Stimulated activated CD8-positive, alpha-beta memory T cell treated with anti-CD3 and anti-CD28 coated beads, Interleukin-7, amount 100 ng/mL, for 1 hour (primary cell): ENCODE measurements at places on chromosomes 7 and 10.

GRCh38 chr10:133590970-133591359 is 25.6 kb upstream of the SYCE1 start:
- no peak for DNase-seq

DNA sequence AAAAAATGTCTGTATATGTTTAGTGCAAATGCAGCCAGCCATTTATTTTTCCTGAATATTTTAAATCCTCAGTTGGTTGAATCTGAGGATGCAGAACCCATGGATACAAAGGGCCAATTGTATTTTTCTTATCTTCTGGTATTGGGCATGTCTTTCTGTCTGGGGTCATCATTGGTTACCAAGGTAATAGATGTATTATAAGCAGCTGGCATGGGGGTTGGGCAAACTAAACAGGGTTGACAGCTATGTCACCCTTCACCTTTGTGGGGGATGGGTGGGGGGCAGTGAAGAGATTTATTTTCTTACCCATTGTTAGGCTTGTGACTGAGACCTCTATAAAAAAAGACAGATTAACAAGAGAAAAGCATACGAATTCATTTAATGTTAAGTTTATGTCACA is 38.8 kb downstream of the CDHR3 start:
- no peak for DNase-seq

DNA sequence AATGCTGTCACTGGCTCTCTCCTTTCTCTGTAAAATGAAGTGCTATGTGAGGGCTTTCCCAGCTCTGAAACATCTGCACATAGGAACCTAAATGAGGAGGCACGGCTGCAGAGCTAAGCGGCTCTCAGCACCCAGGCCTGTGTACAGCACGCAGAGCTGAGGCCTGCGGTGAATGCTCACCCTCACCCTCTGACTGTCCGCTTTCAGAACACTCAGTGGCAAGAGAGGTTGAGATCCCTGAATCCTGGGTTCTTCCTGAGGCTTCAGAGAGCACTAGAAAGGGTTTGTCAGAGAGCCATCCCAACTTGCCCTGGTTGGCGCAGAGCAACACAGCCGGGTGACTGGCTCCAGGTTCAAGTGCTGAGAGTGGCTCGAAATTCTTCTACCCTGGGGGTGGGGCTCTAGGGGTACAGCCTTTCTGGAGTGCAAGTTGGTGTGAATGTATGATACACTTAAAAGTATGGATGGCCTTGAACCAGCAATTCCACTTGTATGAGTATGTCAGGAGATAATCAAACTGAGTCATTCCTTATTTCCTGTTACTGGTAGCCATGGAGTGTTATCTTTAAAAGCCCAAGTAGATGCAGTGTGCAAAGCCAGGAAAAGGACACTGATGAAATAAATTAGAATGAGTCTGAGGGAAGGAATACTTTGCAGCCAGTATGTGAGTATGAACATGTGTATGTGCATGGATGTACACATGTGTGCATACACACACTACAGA is 1.7 kb upstream of the CCDC201 start:
- DNase-seq = no peak

- no peak for DNase-seq
Measured at GRCh38 chr10:88820748-88821401, 18.3 kb downstream of the LIPM start.

DNA sequence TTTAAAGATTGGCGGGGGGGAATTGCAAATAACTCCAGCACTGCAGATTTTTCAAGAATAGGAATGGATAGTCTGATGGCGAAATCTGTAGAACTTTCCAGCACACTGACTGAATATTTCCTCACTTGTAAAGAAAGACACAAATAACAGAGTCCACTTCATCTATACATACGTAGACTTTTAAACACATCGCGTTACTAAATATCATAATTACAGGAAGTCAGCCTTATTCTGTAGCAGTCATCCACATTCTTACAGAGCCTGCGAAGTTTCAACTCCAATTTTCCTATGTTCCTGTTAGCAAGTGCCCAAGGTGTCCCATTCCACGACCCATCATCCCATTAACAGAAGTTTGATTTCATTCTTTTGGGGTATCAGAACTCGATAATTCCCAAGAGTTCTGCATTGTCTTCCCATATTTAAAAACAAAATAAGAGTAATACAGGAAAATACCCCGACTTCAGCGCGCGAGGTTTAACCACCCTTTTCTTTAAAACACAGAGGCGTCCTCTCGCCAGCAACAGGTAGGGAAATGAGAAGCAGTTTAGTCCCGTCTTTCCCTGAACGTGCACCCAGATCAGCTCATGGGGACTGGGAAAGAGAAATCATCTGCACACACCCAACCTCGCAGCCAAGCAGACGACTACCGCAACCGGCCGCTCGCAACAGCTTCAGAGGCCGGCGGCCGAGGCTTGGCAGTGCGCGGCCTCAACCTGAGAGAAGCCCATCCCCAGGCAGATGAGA is 880 bp downstream of the HERC4 start:
- no peak for DNase-seq

DNA sequence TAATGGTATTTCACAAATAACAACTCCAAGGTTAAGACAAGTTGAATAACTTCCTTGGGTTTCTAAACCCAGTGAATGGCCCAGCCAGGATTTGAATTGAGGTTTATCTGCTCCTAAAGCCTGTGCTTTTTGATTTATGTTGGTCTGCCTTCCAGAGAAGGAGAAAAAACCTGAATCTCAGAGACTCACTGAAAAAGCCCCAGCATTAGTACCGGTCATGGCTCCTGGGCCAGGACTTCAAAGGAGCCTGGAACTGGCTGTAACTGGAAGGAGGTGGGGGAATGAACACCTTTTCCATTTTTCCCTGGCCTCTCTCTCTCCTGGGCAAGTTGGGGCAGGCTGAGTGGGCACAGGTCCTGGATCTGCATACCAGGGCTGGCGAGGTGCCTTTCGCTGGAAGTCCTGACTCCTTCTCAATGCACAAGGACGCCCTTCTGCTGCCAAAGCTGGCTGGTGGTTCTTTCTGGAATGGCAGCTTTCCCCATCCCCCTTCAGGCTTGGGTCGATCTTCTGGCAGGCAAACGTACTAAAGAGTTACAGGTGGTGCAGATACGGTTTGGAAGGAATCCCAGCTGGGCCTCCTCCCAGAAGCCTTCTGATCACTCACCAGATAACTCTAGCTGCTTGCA is 268.2 kb downstream of the PTEN start:
- DNase-seq = no peak

- no peak for DNase-seq
Measured at GRCh38 chr10:129897871-129898626, 66.0 kb downstream of the EBF3 start.
